ENCODE measurements at places on chromosomes 12 and 14.

GRCh38 chr12:6072302-6072752 lies 52.1 kb downstream of the VWF start:
- DNase-seq = no peak

GRCh38 chr14:23512156-23512555 lies 39.4 kb downstream of the ZFHX2 start:
- no peak for DNase-seq

DNA sequence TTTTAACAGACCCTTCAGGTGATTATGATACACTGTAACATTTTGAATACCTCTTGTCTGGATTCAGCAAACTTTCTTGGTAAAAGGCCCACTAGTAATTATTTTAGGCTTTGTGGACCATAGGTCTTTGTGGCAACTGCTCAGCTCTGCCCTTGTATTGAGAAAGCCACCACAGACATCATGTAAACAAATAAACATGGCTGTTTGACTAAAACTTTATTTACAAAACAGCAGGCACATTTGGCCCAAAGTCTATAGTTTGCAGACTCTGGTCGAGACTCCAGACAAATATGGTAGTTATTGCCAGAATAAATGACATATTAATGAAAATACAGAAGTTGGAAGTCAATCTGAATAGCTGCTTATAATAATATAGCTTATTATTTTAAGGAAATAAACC lies 18.2 kb downstream of the NAA30 start:
- DNase-seq = no peak

GRCh38 chr14:66920196-66920595 lies 269.0 kb upstream of the GARIN2 start:
- no peak for DNase-seq

GRCh38 chr14:54981698-54982097 lies 45.2 kb downstream of the WDHD1 start:
- no peak for DNase-seq

GRCh38 chr14:24279301-24280186 lies 8.1 kb upstream of the RABGGTA start:
- no peak for DNase-seq

DNA sequence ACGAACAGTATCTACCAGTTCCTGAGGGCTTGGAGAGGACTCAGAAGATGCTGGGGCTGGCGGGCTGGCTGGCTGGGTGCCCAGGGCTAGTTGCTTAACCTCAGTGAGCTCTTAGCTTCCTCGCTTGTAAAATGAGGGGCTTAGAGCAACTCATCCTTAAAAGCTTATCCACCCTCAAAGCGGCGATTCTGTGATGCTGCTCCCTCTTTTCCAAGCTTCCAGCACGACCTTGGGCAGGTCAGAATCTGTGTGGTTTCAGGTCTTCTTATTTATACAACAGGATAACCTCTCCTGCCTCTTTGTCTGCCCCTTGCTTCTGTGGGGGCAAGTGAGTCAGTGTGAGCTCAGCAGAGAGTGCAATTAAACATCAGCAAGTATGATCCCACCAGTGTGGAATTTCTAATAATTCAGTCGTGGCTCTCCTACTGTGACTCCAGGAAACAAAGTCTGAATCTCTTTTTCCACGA lies 281.8 kb downstream of the KSR2 start:
- no peak for DNase-seq

- DNase-seq = no peak
These were observed 924 bp upstream of the MANSC1 start for GRCh38 chr12:12350868-12351463.

DNA sequence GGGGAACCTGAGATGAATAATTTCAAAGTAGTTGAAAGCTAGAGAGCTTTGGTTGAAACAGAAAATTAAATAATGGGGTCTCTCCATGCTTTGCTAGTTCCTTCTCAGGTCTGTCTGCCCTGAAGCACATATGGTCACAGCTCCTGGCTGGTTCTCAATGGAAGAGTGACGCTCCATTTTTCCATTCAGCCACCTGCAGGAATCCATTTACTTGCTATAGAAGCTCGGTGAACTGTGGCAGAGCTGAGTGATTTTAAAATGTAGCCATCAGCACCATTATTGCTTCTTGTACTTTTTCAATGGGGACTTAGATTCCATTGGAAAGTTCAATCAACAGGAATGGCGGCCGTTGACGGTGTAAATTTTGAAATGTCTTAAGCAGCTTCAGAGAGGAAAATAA lies 525.2 kb downstream of the GLT1D1 start:
- DNase-seq = no peak

- no peak for DNase-seq
These were observed 27.1 kb upstream of the KRT77 start for GRCh38 chr12:52730383-52730782.

DNA sequence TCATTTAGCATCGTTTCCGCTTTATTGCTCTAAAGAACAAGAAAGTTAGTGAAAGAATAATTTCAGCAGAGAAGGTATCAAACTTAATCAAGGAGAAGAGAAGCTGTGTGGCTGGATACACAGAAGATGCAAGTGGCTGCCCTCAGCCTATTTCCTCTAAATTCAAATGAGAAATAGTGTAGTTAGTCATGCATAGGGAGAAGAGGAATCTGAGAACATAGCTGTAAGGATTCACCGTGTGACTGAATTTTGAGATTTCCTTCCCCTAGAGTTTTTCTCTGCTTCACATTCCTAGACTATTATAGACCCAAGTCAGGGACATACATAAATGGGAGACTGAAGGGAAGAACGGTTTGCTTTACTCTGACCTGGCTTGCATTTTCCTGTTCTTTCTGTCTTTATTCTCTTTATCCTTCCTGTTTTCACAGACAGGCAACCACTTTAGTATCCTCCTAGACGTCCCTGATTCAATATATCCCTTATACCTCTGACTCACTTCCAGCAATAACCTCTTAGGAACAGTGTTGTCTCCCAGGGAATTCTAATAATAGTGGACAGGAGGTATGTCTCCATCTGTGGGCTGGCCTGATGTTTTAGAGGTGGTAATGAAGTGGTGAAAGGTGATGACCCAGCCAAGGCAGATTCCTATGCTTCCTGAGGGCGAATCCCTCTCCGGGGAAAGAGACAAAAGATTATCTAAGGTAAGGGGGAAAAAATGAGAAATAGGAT lies 7.0 kb downstream of the RNASE10 start:
- DNase-seq = no peak

DNA sequence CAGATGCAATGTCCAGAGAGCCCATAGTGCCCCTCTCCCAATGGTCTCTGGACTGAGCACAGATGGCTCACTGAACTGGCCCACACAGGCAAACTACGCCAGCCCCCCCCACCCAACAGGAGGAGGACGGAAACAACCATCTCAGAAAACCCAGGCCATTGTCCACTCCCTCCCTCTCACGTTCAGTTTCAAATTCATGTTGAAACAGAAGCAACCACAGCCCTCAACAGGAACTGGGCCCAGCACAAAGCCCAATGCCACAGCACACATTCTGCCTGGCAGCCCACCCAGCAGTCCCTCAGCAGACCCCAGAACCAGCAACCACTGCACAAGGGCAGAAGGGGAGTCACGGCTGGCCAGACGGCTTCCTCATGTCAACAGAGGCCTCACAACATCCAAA lies 10.6 kb downstream of the CCDC88C start:
- DNase-seq = no peak

GRCh38 chr12:102873077-102873476 lies 44.0 kb downstream of the PAH start:
- no peak for DNase-seq

DNA sequence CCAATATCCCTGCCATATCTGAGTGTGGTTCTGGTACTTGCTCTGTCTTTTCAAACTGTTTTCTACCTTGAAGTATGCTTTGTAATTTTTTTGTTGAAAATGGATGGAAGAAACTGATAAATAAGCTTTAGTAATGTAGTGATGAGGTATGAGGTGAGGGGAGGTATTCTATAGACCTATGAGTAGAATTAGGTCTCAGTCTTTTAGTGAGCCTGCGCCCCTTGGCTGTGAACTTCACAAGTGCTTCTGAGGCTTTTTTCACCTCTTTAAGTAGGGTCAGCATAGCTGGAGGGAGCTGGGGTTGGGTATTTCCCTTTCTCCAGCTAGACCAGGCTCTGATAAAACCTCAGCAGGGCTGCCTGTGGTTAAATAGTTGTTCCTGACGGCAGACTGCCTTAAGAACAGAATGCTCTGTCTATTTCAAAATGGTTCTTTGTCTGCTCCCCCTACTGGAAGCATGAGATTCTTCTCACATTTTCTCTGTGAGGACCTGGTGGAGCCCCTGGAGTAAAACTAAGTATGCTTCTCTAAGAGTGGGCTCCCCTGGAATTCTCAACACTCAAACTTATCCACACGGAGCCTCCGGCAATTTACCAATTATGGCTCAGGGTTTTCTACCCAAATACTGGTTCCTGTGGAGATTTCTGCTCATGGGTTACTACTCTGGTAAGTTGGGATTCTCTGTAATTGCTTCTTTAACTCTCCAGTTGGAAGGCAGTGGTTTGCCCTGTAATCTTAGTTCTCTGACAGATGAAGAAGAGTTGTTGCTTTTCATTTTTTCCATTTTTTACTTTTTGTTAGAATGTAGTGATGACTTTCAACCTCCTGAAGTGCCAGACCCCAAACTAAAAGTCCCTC lies 13.1 kb downstream of the KRT5 start:
- DNase-seq = peak; percentile 12

GRCh38 chr14:87615047-87615446 lies 377.9 kb downstream of the GALC start:
- no peak for DNase-seq

DNA sequence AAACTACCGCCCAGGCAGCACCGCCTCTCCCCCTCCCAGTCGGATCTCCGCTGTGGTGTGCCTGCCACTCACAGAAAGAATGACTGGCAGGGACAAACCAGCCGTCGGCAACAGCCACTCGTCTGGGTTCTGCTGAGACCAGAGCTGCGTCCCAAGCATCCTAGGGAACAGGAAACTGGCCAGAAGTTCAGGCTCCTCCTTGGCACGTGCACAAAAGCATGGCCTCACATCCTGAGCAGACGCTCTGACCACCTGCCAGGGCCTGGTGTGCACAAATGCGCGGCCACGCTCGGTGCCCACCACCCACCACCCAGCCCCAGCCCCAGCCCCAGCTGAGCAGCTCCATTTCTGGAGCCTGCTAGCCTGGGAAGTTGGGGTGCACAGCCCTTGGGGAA lies 214.8 kb downstream of the DPF3 start:
- DNase-seq = no peak

DNA sequence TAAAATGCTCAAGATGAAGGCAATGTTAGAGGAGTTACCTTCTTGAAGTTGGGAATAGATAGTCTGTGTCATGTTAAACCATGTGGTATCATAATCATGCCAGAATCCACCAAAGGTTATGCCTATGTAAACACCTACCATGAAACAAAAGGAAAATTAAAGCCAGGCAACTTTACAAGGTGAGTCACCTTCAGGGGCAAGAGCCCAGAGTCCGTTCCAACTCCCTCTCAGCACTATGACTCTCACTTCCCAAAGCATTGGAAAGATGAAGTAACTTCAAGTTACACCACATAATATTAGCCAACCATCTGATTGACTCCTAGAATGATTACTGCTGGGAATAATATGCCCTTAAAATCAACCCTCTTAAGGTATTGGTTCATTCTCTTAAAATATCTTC lies 38.5 kb downstream of the CATSPERB start:
- DNase-seq = no peak

- no peak for DNase-seq
These were observed 9.1 kb downstream of the LACRT start for GRCh38 chr12:54625598-54625997.

DNA sequence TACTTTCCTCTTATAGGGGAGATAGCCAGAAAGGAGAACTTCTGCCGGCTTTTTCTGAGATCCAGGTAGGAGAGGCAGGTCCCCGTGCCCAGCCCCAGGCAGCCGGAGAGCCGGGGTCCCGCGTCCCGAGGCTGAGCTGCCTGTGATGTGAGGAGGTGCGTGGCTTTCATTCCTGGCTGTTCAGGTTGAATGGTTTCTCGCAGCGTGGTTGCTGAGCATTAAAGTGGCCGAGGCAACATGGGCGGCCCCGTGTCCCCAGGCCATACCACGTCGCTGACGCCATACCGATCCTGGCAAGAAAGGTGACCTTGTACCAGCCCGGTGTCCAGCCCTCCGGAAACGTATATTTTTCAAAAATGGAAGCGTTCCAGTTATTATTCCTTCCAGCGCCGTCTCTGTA lies 116.7 kb upstream of the MYL2 start:
- no peak for DNase-seq

- no peak for DNase-seq
These were observed 203.5 kb upstream of the PLXNC1 start for GRCh38 chr12:93944911-93945310.

GRCh38 chr12:76303365-76303764 lies 44.9 kb downstream of the BBS10 start:
- no peak for DNase-seq

GRCh38 chr14:99590746-99591555 lies 13.1 kb downstream of the CCDC85C start:
- DNase-seq = no peak

DNA sequence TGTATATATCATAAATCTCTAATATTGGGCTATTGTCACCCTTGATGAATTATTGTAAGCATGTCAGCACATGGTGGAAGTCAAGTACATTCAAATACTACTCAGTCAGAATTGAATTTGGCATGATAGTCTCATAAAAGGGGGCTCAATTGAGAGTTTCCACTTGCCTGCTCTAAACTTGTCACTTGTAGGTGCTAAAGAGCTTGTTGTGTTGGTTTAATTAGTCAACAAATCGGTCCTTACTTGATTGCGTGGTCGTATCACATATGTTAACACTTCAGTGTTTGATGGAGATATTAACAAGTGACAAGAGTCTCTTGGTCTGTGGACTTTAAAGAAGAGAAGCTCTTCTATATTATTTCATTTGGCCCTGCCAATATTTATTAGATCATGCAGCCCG lies 81.1 kb downstream of the NKX2-1 start:
- no peak for DNase-seq

- no peak for DNase-seq
These were observed 7.7 kb downstream of the CLBA1 start for GRCh38 chr14:104993306-104993705.

GRCh38 chr14:67853715-67854114 lies 34.1 kb downstream of the RAD51B start:
- no peak for DNase-seq

DNA sequence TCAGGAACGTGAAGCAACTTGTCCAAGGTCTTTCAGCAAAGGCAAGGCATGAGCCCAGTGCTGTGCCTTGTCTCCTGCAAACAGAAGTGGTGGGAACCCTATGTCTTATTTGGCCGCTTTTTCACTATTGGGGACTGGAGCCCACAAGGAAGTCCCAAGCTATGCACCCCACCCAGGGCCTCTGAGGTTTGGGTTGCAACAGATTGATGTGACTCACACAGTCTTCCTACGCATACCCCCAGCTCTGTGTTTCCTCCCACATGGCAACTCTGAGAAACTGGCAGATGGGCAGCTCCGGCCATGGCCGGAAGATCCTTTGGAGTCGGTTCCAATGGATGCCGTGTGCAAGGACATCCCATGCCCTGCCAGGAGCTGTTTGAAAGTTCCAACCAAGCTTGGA lies 28.3 kb upstream of the CMKLR1 start:
- no peak for DNase-seq

GRCh38 chr14:32341947-32342846 lies 13.1 kb downstream of the AKAP6 start:
- DNase-seq = no peak

GRCh38 chr12:132803888-132804287 lies 24.8 kb downstream of the GOLGA3 start:
- DNase-seq = no peak

GRCh38 chr12:90989686-90990111 lies 15.1 kb downstream of the EPYC start:
- DNase-seq = no peak
